ENCODE measurements at places on chromosomes 3 and 15.

DNA sequence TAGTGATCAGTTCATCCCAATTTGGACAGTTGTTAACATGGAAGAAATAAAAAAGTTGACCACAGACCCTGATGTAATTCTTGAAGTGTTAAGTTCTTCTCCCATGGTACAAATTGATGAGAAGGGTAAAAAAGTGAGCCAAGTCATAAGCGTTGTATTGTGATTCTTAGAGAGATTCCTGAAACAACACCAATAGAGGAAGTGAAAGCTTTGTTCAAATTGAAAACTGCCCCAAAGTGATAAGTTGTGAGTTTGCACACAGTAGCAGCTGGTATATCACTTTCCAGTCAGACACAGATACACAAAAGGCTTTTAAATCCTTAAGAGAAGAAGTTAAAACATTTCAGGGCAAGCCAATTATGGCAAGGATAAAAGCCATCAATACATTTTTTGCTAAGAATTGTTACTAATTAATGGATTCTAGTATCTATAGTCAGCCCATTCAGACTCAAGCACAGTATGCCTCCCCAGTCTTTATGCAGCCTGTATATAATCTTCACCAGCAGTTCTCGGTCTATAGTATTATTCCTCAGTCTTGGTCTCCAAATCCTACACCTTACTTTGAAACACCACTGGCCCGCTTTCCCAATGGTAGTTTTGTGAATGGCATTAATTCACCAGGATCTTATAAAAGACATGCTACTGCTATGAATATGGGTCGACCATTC, 38.2 kb downstream of the CDIN1 start:
- no peak for DNase-seq

- DNase-seq = no peak
Observed at GRCh38 chr3:65939801-65940246, 98.9 kb downstream of the MAGI1 start.

GRCh38 chr3:46337911-46338310, 16.0 kb upstream of the CCR2 start:
- no peak for DNase-seq

DNA sequence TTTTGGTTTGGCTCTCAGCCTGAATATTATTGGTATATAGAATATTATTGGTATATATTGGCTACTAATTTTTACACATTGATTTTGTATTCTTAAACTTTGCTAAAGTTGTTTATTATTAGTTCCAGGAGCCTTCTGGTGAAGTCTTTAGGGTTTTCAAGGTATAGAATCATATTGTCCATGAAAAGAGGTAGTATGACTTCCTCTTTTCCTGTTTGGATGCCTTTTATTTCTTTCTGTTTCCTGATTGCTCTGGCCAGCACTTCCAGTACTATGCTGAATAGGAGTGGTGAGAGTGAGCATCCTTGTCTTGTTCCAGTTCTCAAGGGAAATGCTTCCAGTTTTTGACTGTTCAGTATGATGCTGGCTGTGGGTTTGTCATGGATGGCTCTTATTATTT, 107.3 kb upstream of the LIPC start:
- no peak for DNase-seq

- no peak for DNase-seq
Observed at GRCh38 chr3:102841866-102842265, 407.1 kb downstream of the ZPLD1 start.

GRCh38 chr15:67043939-67044771, 21.2 kb upstream of the SMAD3 start:
- no peak for DNase-seq

DNA sequence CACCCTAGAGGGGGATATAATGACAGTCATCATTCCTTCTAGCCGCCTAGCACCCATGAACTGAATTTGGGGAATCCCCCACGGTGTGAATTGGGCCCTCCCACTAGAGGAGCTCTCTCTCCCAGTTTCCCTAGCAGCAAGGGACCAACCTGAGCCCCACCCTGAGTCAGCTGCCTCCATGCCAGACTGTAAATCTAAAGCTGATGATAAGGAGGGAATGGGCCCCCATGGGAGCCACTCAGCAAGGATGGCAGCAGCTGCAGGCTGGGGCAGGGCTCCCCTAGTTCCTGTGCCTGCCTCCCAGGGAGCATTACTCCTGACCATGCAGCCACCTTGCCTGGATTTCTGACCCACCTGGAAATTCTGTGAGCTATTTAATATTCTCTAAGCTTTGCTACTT, 57.0 kb upstream of the PXYLP1 start:
- DNase-seq = no peak

DNA sequence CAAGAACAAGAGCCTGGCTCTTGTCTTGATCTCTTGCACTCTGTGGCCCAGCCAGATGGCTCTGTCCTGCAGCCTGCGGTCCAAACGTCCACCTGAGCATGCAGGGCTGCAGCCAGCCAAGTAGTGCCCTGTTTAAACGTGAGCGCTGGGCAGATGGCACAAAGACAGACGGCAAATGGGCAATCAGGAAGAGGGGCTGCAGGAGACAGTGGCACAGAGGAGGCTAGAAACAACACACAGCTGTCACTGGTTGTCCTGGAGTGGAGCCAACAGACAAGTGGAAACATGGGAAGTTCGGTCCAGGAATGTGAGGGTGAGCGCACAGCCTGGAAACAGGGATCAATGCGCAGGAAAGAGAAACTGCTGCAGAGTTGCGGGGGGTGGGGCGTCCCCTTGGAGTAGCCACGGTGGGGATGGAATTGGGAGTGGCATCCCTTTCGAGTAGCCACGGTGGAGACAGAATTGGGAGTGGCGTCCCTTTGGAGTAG, 10.7 kb upstream of the ZXDC start:
- no peak for DNase-seq

DNA sequence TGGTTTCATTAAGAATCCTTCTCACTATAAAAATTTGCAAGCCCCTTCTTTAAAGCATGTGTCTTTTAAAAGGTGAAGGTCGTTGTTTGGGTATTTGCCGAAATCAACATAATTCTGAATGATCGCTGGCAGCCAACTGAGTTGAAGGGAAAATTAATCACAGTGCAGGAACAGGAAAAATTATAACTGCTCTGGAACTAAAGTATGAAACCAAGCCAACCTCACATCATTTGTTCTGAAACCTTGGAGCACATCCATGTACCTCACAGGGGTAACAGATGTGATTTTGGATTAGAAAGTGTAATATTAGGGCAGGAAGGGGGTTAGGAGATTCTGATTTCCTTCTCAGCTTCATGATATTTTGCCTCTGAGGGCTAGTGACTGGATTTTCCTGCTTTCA, 52.2 kb upstream of the PTX3 start:
- DNase-seq = no peak

GRCh38 chr3:169818316-169818715, 5.6 kb upstream of the LRRC34 start:
- DNase-seq = no peak

DNA sequence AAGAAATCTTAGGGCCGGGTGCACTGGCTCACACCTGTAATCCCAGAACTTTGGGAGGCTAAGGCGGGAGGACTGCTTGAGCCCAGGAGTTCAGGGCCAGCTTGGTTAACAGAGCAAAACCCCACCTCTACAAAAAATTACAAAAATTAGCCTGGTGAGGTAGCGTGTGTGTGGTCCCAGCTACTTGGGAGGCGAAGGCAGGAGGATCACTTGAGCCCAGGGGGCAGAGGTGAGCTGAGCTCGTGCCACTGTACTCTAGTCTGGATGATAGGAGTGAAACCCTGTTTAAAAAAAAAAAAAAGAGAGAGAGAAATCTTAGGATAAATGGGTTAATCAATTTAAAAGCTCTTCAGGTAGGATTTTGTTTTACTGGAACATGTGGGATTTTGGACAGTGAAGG, 31.2 kb upstream of the DUT start:
- no peak for DNase-seq

GRCh38 chr3:49967291-49967690, 27.3 kb downstream of the RBM6 start:
- no peak for DNase-seq

- no peak for DNase-seq
Observed at GRCh38 chr15:45586601-45587094, 531 bp upstream of the BLOC1S6 start.

GRCh38 chr3:183151086-183151485, 11.4 kb downstream of the LAMP3 start:
- no peak for DNase-seq

GRCh38 chr3:176683382-176683781, 513.9 kb downstream of the TBL1XR1 start:
- DNase-seq = no peak

DNA sequence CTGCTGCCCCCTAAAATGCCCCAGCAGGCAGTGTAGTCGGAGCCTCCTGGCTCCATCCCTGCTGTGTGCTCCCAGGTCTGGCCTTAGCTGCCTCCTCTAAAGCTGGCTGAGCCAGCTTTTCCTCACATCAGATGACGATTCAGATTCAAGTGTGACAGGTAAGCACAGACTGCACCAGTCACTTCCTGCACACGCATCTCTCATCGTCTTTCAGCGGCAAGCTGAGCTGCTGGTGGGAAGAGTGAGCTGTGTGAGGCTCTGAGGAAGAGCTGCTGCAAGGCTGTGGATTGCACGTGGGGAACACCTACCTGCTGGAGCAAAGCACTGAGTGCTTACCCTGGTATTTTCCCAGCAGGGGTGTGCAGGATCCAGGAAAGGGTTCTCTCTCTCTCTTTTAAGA, 88.4 kb upstream of the RPL32 start:
- no peak for DNase-seq

GRCh38 chr3:114558271-114558670, 264.4 kb downstream of the TIGIT start:
- DNase-seq = no peak

DNA sequence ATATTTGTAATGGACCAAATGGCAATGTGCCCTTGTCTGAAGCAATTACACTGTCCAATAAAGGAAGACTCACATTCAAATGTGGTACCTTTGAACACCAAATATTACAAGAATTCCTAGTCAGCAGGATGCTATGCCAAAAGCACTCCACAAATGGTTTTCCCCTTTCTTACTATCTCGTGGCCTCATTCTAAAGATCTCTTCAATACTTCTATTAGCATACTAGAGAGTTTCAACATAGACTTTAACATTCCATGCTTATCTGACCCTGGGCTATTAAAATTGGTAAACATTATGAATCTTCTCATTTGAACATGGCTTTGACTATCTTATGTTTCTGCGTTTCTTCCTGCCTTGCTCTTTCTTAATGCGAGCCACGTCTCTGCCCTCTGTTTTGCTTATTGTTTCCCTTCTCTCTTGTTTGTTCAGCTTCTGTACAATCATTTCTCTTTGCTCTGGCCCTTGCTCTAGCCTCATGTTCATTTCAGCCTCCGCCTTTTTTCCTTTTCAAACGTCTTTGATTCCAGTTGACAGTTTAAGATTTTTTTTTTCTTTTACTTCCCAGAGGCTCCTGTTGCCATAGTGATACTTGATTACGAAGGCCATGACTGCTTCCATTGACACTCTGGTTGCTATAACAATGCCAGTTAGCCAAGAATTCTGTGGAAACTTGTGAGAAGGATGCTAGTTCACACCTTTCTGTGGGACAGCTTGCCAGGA, 49.5 kb upstream of the SLC9A9 start:
- no peak for DNase-seq
